HFFc6 (cell line): ENCODE measurements at places on chromosomes 7 and 10.

DNA sequence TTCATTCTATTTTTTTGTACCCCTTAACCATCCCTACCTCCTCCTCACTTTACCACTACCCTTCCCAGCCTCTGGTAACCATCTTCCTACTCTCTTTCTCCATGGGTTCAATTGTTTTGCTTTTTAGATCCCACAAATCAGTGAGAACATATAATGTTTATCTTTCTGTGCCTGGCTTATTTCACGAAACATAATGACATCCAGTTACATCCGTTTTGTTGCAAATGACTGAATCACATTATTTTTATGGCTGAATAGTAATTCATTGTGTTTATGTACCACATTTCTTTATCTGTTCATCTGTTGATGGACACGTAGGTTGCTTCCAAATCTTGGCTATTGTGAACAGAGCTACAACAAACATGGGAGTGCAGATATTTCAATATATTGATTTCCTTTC, 24.1 kb downstream of the ATRNL1 start:
- DNase-seq = no peak

- no peak for DNase-seq
Observed at GRCh38 chr7:8442051-8442813, 8.8 kb downstream of the NXPH1 start.

DNA sequence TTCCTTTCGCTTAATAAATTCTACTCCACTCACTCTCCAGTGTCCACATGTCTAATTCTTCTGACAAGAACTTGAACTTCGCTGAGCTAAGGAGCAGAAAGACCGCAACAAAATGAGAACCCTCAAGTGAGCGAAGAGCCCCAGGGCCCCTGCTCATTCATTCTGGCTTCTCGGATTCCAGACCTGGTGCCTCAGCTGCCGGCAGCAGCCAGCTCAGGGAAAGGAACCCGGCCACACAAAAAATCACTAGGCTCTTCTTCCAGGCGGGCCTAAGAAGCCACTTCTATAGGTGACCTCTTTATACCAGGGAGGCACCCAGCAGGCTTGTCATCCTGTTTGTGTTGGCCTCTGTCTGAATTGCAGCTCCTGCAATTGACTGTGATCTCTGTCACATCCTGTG, 33.3 kb downstream of the OTUD1 start:
- DNase-seq = no peak

DNA sequence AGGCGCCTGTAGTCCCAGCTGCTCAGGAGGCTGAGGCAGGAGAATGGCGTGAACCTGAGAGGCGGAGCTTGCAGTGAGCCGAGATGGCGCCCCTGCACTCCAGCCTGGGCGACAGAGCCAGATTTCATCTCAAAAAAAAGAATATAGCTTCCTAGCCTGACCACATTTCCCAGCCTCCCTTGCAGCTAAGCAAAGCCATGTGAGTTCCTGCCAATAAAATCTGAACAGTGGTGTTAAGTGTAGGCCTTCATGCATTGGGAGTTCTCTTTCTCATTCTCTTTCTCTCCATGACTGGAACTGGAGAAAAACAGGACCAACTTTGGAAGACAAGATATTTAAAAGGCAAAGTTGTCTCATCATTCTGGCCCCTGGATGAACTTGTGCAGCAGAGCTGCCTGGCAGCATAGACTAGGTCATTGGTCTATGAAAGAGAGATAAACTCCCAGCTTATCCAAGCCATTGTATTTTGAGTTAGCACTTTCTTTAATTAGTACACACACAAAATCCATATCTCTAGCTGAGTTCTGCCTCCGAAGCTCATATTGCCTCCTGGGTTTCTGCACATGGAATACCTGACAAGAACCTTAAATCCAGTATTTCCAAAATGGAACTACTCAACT, 60.8 kb downstream of the TSPAN12 start:
- no peak for DNase-seq
